Thymus (tissue), 14 donors: ENCODE measurements at places on chromosomes 5 and 9. TPM values are rescaled to one million over a fixed set of nuclear protein-coding genes. Genes with fewer than 3 reads are reported as not detected.

DNA sequence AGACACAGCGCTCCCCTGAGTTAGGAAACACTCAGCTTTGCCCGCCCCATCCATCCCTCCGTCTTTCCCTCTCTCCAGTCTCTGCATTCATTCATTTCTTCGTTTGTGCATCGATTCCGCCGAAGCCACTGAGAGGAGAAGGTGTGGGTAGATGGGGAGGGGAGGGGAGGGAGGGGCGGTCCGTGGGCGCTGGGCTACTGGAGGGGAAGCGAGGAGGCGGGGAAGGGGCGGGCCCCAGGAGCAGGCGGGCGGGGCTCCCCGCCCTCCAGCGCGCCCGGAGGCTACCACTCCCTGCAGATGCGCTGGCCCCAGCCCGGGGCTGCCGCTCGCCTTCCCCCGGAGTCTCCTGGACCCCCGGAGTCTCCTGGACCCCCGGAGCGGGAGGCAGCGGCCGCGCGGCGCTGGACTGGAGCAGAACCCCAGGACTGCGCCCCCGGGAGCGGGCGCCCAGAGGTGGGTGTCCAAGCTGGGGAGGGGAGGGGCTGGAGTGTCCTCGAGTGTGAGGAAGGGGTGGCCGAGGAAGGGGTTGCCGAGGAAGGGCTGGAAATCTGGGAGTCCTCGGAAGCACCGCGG, 159.5 kb downstream of the C9orf152 start:
- H3K27me3 ChIP-seq, result peaks cover 10% of the 10 kb centered on the region
- no peaks in the 10 kb centered on the region for H3K36me3 ChIP-seq
- no peak overlapping the region for H3K27ac ChIP-seq
- peak overlapping the region; percentile 94 for H3K4me3 ChIP-seq

DNA sequence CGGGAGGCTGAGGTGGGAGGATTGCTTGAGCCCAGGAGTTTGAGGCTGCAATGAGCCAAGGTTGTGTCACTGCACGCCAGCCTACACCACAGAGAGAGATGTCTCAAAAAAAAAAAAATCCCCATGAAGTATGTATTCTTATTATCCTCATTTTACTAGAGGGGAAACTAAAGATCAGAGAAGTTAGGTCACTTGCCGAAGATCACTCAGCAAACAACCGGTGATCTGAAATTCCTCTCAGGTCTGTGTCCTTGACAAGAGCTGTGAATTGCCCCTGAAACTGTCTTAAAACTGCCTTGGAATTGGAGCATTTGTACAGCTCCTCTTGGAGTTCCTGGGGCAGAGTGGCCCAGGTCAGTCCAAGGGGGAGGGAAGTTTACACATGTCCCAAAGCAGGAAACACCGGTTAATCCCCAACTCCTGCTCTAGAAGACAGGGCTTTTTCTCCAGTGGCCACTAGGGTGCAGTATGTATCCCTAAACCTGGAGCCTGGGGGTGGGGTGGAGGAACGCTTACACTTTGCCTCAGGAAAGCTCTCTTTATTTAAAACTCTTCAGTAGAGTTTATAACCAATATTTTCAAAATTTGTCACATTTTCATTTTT, 27.6 kb downstream of the AQP7 start:
- peaks cover 18% of the 10 kb centered on the region for H3K4me1 ChIP-seq
- H3K4me3 ChIP-seq, result peak overlapping the region; percentile 38
- H3K27ac ChIP-seq, result no peak overlapping the region
- no peaks in the 10 kb centered on the region for H3K27me3 ChIP-seq

Gene NTNG2
- 1.7 TPM for total RNA-seq

- no peak for DNase-seq
- peaks cover 3% of the 10 kb centered on the region for H3K36me3 ChIP-seq
- no peaks in the 10 kb centered on the region for H3K4me1 ChIP-seq
- H3K27me3 ChIP-seq, result no peaks in the 10 kb centered on the region
Observed at GRCh38 chr5:37184748-37185364, 64.3 kb downstream of the CPLANE1 start.

DNA sequence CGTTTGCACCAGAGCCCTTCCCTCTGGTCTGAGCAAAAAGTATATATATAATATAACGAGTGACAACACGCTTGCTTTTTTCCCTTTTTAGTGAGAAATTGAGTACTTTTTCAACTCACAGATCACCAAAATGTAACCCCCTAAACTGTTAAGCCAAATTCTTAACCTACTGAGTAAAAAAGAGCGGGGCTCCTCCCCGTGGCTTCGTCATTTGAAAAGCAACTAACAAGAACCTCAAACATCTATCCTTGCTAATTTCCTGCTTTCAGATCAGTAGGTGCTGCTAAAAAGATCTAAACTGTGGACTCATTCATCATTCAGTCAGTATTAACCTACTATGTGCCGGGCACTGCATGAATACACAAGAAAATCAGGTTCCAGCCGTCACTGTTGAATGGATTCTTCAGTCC, 1.0 kb upstream of the PTBP3 start:
- H3K4me3 ChIP-seq, result peak overlapping the region; percentile 94
- no peaks in the 10 kb centered on the region for H3K4me1 ChIP-seq
- H3K27me3 ChIP-seq, result no peaks in the 10 kb centered on the region
- DNase-seq, result no peak
- H3K27ac ChIP-seq, result peak overlapping the region; percentile 89
- H3K36me3 ChIP-seq, result no peaks in the 10 kb centered on the region

DNA sequence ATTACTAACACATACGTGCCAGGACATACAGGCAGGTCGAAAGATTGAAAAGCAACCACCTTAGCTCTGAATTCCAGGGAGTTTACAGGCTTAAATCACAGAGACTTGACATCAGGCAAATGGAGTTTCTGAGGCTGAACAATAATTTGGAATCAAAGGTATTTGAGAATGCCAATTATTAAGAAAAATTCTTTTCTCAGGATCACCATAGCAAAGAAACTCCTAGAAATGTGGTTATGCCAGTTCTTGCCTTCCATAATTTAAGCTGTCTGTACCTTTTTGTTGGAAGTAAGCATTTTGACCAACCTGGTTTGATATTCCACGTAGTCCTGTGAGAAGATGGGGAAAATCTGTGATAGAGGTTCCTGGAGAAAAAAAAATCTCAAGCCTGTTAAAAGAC, 312.4 kb upstream of the SMARCA2 start:
- no peaks in the 10 kb centered on the region for H3K36me3 ChIP-seq
- no peaks in the 10 kb centered on the region for H3K4me1 ChIP-seq
- no peak overlapping the region for H3K4me3 ChIP-seq
- no peak overlapping the region for H3K27ac ChIP-seq

DNA sequence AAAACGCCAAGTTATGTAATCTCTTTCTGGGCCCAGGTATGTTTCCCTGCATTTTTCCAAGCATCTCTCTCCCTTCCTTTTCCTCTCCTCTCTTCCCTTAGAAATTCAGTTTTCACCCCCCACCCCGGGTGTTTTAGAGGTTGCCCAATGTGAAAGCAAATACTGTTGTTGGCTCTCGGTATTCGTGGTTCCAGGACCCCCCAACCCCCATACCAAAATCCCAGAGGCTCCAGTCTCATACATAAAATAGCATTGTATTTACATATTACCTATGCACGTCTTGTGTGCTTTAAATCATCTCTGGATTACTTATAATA, 48.8 kb downstream of the ACER2 start:
- H3K27me3 ChIP-seq, result no peaks in the 10 kb centered on the region
- H3K4me3 ChIP-seq, result no peak overlapping the region
- H3K27ac ChIP-seq, result no peak overlapping the region
- H3K4me1 ChIP-seq, result peaks cover 14% of the 10 kb centered on the region
- DNase-seq, result no peak

GRCh38 chr5:72244862-72245371, 75.1 kb downstream of the MRPS27 start:
- no peak overlapping the region for H3K4me3 ChIP-seq
- no peaks in the 10 kb centered on the region for H3K27me3 ChIP-seq
- no peaks in the 10 kb centered on the region for H3K4me1 ChIP-seq
- no peak overlapping the region for H3K27ac ChIP-seq
- DNase-seq, result no peak

GRCh38 chr5:108942701-108943100, 195.0 kb downstream of the FER start:
- no peaks in the 10 kb centered on the region for H3K27me3 ChIP-seq
- no peak overlapping the region for H3K27ac ChIP-seq
- H3K4me3 ChIP-seq, result no peak overlapping the region
- no peaks in the 10 kb centered on the region for H3K36me3 ChIP-seq
- DNase-seq, result no peak
- H3K4me1 ChIP-seq, result no peaks in the 10 kb centered on the region

DNA sequence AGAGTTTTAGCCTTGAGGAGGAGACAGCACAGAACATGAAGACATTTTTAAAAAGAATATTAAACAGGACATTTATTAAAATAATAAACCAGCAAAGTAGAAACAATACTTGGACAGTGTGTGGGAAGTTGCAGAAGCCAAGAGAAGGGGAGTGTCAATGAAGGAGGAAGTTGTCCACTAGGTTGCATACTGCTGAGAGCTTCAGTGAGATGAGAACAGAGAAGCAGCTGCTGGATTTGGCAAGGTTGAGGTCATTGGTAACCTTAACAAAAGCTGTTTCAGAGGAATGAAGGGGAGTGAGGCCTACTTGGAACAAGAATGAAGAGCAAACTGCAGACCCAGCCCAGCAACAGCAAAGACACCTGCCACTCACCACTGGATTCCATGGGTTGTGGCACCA, 11.4 kb downstream of the BHMT start:
- H3K4me3 ChIP-seq, result no peak overlapping the region
- H3K36me3 ChIP-seq, result no peaks in the 10 kb centered on the region
- no peak for DNase-seq
- H3K4me1 ChIP-seq, result no peaks in the 10 kb centered on the region
- no peak overlapping the region for H3K27ac ChIP-seq
- no peaks in the 10 kb centered on the region for H3K27me3 ChIP-seq

DNA sequence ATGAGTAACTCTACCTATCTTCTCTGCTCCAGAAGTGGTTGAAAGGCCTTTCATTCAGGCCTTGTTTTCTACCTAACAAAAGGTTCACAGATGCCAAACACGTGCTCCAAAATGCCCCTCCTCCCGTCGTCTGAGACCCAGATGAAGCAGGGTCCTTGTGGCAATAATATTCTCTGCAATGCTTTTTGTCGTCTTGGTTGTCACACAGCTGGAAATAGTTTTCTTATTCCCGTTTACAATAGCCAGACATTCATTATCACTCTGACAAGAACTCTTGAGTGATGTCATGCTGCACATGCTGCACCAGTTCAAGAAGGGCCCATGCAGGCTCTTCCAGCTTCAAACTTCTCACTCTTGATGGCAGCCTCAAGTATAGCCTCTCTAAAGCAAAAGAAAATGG, 7.8 kb downstream of the LPAR1 start:
- no peak overlapping the region for H3K4me3 ChIP-seq
- no peak for DNase-seq
- peaks cover 4% of the 10 kb centered on the region for H3K27me3 ChIP-seq
- no peak overlapping the region for H3K27ac ChIP-seq
- no peaks in the 10 kb centered on the region for H3K36me3 ChIP-seq

GRCh38 chr5:180120237-180121101, 48.9 kb upstream of the RNF130 start:
- no peaks in the 10 kb centered on the region for H3K36me3 ChIP-seq
- no peak overlapping the region for H3K4me3 ChIP-seq
- DNase-seq, result no peak
- H3K27ac ChIP-seq, result no peak overlapping the region

GRCh38 chr5:178993236-178993765, 1.8 kb downstream of the GRM6 start:
- no peaks in the 10 kb centered on the region for H3K36me3 ChIP-seq
- DNase-seq, result no peak
- H3K27me3 ChIP-seq, result peaks cover 45% of the 10 kb centered on the region
- no peaks in the 10 kb centered on the region for H3K4me1 ChIP-seq

DNA sequence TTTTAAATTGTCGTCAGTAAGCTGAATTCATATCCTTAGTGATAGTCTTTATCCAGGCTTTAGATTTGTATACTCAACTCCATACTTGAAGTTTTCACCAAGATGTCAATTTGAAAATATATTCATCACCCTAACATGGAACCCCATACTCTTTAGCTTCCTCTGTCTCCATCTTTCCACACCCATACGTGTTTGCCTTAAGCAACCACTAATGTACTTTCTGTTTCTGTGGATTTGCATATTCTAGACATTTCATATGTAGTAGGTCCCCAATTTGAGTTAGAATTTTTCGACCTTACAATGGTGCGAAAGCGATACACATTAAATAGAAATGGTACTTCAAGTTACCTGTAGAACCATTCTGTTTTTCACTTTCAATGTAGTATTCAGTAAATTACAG, 65.2 kb downstream of the NSD1 start:
- DNase-seq, result no peak
- no peaks in the 10 kb centered on the region for H3K27me3 ChIP-seq
- H3K4me1 ChIP-seq, result no peaks in the 10 kb centered on the region
- H3K4me3 ChIP-seq, result no peak overlapping the region

DNA sequence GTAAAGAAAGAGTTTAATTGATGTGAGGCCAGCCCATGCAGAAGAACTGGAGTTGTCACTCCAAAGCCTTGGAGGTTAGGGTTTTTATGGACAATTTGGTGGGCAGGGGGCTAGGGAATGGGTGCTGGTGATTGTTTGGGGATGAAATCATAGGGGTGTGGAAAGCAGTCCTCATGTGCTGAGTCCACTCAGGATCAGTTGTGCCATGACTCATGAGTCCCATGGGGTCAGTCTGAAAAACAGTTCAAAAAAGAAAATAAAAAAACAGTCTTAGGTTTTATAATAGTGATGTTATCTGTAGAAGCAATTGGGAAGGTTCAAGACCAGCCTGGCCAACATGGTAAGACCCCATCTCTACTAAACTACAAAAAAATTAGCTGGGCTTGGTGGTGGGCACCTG, 162.3 kb downstream of the KDM4C start:
- peaks cover 13% of the 10 kb centered on the region for H3K36me3 ChIP-seq
- no peak for DNase-seq
- no peaks in the 10 kb centered on the region for H3K4me1 ChIP-seq
- H3K4me3 ChIP-seq, result no peak overlapping the region
- no peak overlapping the region for H3K27ac ChIP-seq

DNA sequence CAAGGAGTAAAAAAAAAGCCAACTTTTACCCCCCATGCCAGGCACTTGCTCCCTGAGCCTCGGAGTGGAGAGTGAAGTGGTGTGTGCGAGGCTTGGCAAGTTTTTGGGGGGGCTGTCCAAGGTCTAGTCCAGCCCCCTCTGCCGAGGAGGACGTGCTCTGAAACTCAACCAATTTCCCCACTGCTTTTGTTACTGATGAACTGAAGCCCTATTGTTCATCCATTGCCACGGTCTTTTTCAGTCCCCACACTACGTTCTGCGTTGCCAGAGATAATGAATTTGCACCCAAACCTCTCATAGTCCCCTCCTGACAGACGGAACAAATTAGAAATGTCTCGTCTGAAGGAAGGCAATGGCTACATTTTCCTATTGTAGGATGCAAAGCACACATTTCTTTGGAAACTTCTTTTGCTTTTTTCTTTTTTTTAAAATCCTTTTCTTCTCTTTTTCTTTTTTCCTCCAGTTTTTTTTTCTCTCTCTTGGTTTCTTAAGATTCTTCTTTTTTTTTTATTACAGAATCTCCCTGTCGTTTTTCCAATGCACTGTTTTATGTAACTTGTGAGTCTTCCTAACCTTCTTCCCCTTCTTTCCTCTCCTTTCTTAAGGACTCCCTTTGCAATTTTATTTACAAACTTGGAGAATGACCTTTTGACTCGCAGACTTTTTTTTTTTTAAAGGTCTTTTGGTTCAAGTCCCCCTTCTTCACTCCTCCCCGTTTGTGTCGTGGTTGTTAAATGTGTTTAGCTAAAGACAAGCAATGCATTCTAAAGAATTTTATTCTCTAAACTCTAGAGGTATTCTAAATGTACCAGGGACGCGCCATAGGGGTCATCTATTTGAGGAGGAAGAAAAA, 209.5 kb downstream of the MEF2C start:
- no peak overlapping the region for H3K27ac ChIP-seq
- H3K4me1 ChIP-seq, result peaks cover 15% of the 10 kb centered on the region
- no peak overlapping the region for H3K4me3 ChIP-seq

- peaks cover 7% of the 10 kb centered on the region for H3K27me3 ChIP-seq
- H3K27ac ChIP-seq, result no peak overlapping the region
- no peak for DNase-seq
- no peaks in the 10 kb centered on the region for H3K4me1 ChIP-seq
- H3K36me3 ChIP-seq, result no peaks in the 10 kb centered on the region
Observed at GRCh38 chr9:880725-881124, 39.2 kb downstream of the DMRT1 start.
